ENCODE measurements at places on chromosomes 13 and 19. TPM values are rescaled to one million over a fixed set of nuclear protein-coding genes. Genes with fewer than 3 reads are reported as not detected.
A peak's percentile ranks its signal among the peaks of the same experiment; 100 is the strongest.

GRCh38 chr13:75554464-75554863, 4.9 kb downstream of the UCHL3 start:
- no peak for DNase-seq

- DNase-seq, result no peak
Observed at GRCh38 chr19:17829855-17830566, 8.7 kb upstream of the INSL3 start.

GRCh38 chr19:1309977-1310852, 24.5 kb downstream of the EFNA2 start:
- DNase-seq, result no peak

GRCh38 chr13:44402899-44403445, 29.3 kb downstream of the SERP2 start:
- peak; percentile 27 for DNase-seq

- no peak for DNase-seq
Observed at GRCh38 chr13:73223372-73223781, 164.6 kb downstream of the KLF5 start.

GRCh38 chr19:47885067-47885463, 1.1 kb downstream of the SULT2A1 start:
- DNase-seq, result no peak

DNA sequence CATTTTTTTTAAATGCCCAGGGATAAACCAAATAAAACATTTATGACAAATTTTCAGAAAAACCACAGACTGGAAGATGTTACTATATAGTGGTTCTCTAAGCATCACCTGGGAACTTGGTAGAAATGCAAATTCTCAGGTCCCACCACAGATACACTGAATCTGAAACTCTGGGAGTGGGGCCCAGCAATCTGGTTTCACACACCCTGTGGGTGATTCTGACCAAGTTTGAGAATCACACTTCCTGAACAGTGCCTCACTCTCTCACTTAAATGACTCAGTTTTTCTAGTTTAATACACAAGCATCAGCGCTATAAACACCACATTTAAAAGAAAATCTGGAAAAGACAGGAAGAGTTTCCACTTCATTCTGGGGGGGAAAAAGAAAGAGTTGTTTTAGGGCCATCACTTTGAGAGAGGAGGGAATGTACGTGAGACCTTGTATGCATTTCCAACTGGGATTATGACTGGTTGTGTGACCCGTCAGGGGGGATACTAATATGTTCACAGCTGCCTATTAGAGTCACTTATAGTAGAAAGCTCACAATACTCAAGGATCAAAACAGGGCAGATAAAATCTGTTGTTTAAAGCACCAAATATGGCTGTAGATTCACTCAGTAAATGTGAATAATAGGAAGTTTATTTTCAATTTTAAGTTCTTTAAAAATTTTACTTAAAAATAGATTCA, 567.7 kb downstream of the GPC6 start:
- DNase-seq, result no peak

- no peak for DNase-seq
Observed at GRCh38 chr13:50277127-50277526, 261.9 kb downstream of the KCNRG start.

FBXO17 gene
- total RNA-seq, result 23.6 TPM
